ENCODE measurements at places on chromosomes 16 and 17.

DNA sequence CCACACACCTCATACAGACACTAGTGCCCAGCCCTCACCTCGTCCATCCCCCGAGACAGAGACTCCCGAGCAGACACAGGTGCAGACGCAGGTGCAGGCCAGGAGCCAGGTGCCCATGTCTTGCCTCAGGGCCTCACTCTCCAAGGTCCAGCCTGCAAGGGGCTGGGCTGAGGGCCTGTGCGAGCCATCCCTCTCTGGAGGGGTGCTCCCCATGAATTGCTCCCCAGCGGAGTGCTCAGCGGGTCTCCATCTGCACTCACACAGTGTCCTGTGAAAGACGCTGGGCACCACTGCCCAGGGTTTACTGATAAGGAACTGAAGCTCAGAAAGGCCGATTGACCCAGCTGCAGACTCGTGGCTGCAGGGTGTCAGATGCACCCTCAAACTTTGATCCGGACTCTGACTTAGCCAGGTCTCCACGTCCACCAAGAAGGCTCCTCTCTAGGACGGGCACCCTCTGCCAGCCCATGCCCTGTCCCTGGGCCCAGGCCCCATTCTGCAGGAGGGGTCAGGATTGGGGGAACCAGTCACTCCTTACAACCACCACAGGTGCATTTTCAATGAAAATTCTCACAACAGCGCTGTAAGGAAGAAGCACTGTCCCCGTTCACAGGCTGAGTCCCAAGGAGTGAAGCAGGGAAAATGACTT is 16.9 kb downstream of the POLR3K start:
- DNase-seq = no peak

- DNase-seq = no peak
These were observed 15.9 kb downstream of the FAM83G start for GRCh38 chr17:18988546-18989173.

- DNase-seq = no peak
These were observed 15.1 kb downstream of the GJD3 start for GRCh38 chr17:40349477-40349894.

DNA sequence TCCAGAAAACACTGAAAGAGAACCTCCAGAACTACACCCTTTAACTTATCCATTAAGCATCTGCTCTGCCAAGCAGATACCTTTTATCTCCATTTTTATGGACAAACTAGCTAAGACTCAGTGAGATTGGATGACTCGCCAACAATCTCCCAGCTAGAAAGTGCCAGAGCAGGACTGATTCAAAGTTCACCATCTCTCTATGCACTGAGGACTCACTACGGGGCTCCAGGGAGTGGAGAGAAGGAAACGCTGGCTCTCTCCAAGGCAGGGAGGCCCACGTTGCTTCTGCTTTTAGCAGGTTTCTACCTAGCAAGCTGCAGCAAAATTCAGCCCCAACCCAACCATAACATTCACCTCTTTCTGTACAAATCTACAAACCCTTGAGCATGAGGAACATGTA is 52.8 kb upstream of the ARHGAP44 start:
- no peak for DNase-seq

GRCh38 chr16:73106329-73107034 is 58.6 kb upstream of the ZFHX3 start:
- DNase-seq = no peak

- DNase-seq = no peak
These were observed 2.1 kb downstream of the OMG start for GRCh38 chr17:31294820-31295488.

- no peak for DNase-seq
These were observed at the start of gene CYGB for GRCh38 chr17:76537578-76538280. Gene CYGB (minus strand): TSS chr17:76537709. CDS start chr17:76537542, 167 bp downstream.

- DNase-seq = no peak
These were observed 79.8 kb upstream of the TMEM97 start for GRCh38 chr17:28239271-28239624.

DNA sequence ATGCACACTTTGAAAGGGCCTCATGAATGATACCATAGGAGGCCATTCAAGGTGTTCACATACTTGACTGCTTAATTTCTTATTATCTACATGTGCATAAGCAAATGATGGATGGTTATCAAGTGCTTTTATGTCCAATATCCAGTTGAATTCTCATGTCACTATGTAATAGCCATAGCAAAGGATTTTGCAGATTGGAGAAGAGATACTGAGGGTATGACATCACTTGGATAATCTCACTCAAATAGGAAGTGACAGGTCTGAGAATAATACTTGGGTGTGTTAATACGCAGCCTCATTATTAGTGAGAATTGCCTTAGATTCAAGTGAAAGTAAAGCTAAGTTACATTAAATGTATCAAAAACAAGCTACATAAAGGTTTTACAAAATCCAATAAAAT is 1208.6 kb downstream of the CDH11 start:
- no peak for DNase-seq

- no peak for DNase-seq
These were observed 76.1 kb downstream of the RAI1 start for GRCh38 chr17:17757391-17757791.

GRCh38 chr17:36850790-36851189 is 86.5 kb upstream of the LHX1 start:
- DNase-seq = no peak

GRCh38 chr17:68601565-68602288 is 560 bp upstream of the FAM20A start:
- no peak for DNase-seq

DNA sequence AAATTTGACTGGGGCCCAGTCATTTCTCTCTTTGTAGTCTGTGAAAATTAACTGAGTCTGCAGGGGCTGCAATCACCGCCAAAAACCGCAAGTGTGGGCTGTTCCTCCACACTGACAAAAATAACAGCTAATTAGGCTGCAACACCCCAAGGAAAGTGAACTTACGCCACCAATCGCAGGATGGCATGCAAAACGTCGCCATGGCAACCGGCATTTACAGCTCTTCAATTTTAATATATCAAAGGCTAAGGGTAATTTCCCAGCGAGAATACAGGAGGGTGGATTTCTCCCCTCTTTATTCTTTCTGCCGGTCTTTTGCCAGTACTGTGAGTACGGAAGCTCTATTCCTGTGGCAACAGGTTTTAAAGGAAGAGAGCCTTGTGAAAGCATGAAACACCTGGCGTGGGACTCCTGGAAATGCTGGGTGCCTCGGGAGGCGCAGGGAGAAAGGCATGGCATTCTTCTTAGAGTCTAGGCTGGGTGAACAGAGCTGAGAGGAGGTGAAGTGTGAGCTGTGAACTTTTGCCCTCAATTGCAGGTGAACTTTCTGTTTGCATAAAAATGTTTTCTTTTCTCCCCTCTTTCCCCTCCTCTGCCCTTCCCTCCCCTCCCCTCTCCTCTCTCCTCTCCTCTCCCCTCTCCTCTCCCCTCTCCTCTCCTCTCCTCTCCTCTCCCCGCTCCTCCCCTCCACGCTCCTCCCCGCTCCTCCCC is 399.7 kb downstream of the XYLT1 start:
- DNase-seq = peak; percentile 51

- no peak for DNase-seq
These were observed 3.5 kb upstream of the CDC6 start for GRCh38 chr17:40284085-40284713.

GRCh38 chr16:78277321-78278055 is 178.0 kb downstream of the WWOX start:
- DNase-seq = no peak

GRCh38 chr17:39634384-39634871 is 2.5 kb upstream of the STARD3 start:
- DNase-seq = no peak

DNA sequence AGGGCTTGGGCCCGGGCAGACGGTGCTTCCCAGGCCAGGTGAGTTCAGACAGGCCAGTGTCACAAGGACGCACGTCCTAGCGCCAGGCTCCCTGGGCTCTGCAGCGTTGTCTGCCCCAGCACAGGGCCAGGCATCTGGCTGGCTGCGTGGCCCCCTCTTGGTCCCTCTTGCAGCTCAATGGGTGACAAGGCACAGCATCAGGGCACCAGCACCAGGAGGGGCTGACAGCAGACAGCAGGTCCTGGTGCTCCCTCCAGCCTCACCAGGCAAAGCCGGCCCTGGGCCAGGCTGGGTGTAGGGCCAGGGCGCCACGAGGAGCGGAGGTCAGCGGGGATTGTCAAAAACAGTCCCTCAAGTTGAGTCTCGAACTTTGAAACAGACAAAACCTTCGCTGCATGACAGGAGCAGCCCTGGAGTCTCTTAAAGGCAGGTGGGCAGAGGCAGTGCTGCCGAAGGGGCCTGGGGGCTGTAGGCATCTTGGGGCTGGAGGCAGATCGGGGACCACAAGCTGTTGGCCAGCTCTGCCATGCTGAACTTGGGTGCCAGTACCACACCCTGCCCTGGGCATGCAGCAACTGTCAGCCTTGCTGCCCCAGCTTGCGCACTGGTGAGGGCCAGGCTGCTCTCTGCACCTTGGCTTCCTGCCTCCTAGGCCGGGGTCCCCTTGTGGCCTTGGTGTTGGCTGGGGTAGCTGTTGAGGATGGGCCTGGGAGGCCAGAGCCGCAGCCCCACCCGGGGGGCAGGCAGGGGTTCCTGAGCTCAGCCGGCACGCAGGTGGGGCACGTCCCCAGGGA is 48.8 kb downstream of the PRMT7 start:
- DNase-seq = no peak

Measured in CD8-positive, alpha-beta T cell (primary cell).